ENCODE measurements at places on chromosomes 2 and 18.
A peak's percentile ranks its signal among the peaks of the same experiment; 100 is the strongest.

GRCh38 chr2:39506215-39506614 is 69.1 kb upstream of the MAP4K3 start:
- DNase-seq = no peak

DNA sequence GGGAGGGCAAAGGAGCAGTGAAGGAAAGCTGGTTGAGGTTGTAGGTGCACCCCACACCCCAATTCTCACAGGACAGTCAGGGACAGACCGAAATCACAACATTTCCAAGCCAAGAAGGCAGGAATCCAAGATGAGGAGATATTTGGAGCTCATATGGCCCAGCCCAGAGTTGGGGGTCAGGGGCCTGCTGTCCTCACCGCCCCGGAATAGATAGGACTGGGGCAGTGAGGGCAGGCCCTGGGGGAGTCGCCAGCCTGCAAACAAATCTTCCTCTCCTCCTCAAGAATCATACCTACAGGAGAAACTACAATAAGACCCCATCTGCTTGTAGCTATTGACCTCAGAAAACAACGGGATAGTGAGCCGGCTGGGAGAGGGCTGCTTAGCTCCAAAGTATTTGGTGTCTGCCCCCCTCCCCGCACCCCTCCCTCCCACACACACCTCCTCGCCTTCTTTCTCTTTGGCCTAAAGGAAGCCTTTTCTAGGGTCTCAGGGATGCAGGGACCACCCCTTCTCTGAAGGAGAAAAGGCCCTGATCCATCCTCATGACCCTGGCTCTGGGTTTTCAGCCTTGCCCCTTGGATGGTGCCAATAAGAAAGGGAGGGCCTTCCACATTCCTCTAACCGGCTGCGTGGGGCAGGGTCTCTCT is 3.8 kb downstream of the EN1 start:
- DNase-seq = no peak

DNA sequence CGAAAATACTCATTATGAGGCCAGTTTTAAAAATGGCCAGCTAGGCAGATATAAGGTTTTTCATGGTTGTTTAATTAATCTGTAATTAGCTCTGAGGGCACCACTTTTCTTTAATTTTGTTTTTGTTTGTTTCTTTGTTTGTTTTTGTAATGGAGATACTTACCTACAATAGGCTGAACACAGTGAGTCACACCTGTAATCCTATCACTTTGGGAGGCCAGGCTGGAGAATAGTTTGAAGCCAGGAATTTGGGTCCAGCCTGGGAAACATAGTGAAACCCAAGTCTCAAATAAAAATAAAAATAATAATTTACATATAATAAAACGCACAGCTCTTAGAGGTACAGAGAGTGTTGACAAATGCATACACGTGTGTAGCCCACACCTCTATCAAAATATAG is 56.8 kb upstream of the MSH2 start:
- DNase-seq = no peak

DNA sequence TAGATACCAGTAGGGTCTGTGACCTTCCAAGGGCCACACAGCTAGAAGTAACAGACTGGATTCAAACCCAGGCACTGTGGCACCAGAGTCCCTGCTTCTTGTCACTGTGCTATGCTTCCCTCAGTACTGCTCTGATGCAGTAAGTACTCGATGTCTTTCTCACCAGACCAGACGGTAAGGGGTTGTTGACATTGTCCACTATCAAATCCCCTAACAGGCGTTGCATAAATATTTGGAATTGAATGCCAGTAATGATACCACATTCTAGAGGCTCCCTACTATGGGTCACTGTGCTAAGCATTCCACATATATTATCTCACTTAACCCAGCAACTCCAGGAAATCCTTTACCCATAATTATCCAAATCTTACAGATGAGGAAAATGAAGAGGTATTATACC is 223.1 kb downstream of the C1D start:
- DNase-seq = no peak

- no peak for DNase-seq
Observed at GRCh38 chr2:78465707-78466106, 559.8 kb upstream of the REG3G start.

DNA sequence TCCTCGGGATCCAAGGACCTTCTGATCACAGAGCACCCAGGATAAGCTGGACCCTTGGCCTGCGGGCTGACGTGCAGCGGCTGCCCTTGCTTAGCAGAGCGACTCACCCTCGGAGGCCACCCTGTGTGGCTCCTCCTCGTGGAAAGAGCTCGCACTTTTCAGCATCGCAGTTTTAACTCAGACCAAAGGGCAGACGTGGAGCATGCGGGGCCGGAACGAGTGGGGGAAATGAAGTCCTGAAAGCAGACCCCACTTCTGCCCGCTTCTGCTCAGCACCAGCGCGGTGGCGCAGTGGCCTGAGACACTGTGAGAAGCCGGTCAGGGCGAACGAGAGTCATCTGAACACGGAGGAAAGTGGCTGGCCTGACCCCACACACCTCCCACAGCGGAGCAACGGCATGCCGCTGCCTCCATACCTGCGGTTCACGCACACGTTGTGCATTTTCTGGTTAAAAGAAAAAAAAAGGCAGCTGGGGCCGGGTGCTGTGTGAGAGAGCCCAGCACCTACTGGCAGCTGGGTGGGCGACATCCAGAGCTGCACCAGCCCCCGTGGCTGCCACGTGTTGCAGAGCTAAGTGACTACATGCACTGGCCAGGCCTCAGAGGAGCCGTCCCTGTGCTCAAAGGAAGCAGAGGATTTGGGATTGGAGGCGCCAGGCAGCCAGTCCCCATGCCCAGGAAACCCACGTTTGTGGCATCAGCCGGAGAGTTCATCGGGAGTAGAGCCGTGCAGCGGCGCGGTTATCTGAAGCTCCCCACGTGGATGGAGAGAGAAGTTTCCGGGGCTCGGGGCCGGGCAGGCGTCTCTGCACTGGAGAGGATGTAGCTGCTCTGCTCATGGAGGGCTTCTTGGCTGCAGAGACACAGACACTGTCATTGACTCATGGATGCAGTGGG is 89.7 kb downstream of the USP40 start:
- no peak for DNase-seq

- DNase-seq = no peak
Observed at GRCh38 chr2:111226876-111227700, 106.4 kb downstream of the BCL2L11 start.

- no peak for DNase-seq
Observed at GRCh38 chr2:231296401-231296974, 98.1 kb downstream of the ARMC9 start.

DNA sequence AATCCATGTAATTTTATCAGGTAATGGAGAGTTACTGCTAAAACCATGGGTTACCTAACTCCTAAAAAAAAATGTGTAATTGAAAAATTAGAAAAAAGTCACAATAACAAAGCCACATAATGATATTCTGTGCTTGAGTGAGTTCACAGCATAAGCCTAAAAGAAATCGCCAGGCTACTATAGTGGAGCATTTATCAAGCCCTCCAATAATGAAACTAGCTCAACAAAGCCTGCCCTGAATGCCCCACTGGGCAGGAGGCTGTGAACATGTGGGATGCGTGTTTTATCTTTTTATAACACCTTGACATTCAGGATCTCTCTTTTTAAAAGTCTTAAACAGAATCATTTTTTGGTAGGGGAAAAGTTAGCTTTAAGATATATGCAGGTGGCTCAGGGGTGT is 86.3 kb downstream of the KCTD18 start:
- no peak for DNase-seq

DNA sequence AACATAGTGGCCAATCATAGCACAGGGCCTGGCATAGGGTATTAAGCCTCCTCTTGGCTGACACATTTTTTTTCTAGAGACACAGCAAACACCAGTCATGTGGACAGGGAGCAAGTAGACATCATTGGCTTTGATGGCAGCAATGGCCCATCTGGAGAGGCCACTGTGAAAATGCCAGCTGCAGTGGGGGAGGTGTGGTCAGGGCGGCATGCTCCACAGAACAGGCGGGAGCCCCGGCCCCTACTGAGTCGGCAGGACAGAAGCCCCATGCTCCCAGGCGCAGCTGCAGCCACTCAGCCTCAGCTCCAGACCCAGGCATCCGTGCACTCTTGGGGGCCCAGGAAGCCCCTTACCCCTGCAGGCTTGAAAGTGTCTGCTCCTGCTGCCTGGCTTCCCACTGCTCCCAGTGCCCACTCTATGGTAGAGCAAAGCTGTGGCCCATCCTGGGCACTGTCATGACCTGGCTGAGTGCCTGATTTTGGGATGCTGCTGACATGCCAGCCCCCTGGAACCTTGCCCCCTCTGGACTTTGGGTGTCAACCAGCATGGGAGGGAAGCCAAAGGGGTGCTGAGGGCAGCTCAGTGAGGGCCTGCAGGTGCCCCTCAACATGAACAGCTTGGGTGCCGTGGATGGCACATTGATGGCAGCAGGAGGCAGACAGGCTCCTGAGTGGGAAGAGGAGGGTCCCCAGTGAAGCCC is 23.3 kb upstream of the UBE2F start:
- no peak for DNase-seq

GRCh38 chr2:209389171-209389618 is 34.7 kb upstream of the MAP2 start:
- no peak for DNase-seq

- DNase-seq = no peak
Observed at GRCh38 chr18:68417166-68417799, 297.6 kb downstream of the TMX3 start.

GRCh38 chr18:13625355-13625754 is 101.0 kb downstream of the FAM210A start:
- DNase-seq = no peak

- DNase-seq = no peak
Observed at GRCh38 chr2:24011250-24012104, 1.6 kb downstream of the MFSD2B start.

- DNase-seq = no peak
Observed at GRCh38 chr2:64996871-64997307, 7.7 kb downstream of the SLC1A4 start.

GRCh38 chr2:96262306-96262705 is 3.5 kb downstream of the TMEM127 start:
- no peak for DNase-seq

DNA sequence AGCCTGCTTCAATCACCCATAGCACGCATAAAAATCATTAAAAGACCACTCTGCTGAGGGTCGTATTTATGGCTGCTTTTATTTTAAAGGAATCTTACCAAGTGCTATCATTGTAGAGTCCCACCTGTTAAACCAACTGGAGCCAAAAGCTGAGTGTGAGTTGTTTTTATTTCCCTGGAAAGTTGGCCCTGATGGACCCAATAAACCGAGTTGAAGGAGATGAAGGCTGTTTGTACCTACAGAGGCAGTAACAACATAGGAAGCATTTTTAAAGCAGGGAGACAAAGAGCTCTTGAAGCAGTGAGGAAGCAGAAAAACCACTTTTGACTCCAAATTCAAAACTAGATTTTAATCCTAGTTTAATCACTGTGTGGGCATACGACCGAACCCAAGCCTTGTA is 6.4 kb downstream of the MBOAT2 start:
- DNase-seq = no peak

- DNase-seq = no peak
Observed at GRCh38 chr2:47686018-47686417, 96.9 kb upstream of the MSH6 start.

GRCh38 chr2:75822336-75822735 is 111.6 kb upstream of the GCFC2 start:
- no peak for DNase-seq

DNA sequence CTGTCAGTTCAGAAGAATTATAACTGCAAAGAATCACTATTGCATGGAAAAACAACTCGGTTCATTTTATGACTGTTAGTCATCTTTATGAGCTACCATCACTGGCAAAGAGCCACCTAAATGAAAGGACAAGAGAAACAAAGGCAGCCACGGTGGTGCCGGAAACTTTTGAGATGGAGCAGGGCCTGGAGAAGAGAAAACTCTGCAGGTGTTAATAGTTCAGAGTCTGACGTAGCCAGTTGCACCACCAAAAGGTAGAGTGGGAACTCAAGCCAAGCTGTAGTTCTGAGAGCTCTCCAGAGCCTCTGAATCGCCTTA is 110.9 kb downstream of the FTCDNL1 start:
- no peak for DNase-seq

- DNase-seq = peak; percentile 60
Observed at GRCh38 chr2:43218702-43219382, 7.6 kb downstream of the ZFP36L2 start.

DNA sequence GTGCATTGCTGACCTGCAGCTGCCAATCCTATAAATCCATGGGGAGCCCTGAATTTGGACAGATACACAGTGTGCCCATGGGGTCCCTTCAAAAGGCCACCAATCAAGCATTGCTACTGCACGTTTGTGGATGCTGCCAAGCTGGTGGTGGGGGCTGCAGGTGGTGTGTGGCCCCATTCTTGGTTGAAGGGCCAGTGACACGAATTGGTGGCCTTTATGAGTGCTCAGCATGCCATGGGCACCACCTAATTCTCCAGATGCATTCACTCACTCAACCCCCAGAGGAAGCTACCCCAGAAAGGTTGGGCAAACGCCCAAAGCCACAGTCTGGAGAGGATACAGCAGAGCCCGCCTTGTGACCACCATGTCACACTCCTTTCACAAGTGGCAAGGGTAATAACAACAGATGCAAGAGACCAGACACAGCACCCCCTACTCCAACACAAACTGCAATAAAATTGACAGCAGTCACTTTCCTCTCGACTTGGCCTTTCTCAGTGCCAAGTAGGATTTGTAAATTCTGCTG is 27.1 kb downstream of the MC2R start:
- DNase-seq = no peak

DNA sequence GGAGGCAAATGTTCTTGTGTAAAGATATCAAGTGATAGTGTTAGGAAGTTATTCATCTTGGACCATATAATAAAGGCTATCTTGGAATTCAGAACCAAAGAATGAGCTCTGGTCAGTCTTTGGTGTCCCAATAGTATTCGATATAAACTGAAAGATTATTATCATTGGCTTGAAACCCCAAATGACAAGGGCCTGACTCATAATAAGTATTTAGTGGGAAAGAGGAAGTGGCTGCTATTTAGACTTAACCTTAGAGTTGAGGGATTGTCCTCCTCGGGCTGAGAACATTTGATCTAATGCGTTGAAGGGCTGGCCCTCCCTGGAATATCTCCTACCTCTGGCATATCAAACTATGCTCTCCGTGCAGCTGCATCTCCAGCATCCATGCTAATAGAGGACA is 67.5 kb downstream of the CDH20 start:
- DNase-seq = no peak

DNA sequence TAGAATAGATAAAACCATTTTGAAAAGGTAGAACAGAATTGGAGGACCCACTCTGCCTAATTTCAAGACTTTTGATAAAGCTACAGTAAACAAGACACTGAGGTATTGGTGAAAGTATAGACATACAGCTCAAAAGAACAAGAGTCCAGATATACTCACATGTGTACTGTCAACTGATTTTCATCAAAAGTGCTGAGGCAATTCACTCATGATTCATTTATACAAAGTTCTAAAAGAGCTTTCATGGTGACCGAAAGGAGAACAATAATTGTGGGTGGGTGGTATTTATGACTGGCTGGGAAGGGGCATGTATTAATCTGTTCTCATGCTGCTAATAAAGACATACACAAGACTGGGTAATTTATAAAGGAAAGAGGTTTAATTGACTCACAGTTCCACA is 7.3 kb downstream of the MAP4K3 start:
- no peak for DNase-seq

GRCh38 chr2:146985753-146986152 is 859.1 kb upstream of the ACVR2A start:
- no peak for DNase-seq

- DNase-seq = no peak
Observed at GRCh38 chr2:170276925-170277629, 99.1 kb downstream of the MYO3B start.

- no peak for DNase-seq
Observed at GRCh38 chr2:12087175-12087574, 340.7 kb downstream of the LPIN1 start.

All from stimulated activated CD4-positive, alpha-beta T cell treated with anti-CD3 and anti-CD28 coated beads, Interleukin-15, amount 100 ng/mL, for 24 hours (primary cell).